ENCODE measurements at places on chromosomes 11 and 22. TPM values are rescaled to one million over a fixed set of nuclear protein-coding genes. Genes with fewer than 3 reads are reported as not detected.

OR10A2 gene
- total RNA-seq, result not detected

SMIM38 gene
- not detected for total RNA-seq

GRAMD1B gene
- total RNA-seq, result 6.8 TPM

LGR4 gene
- total RNA-seq, result 3.1 TPM

TPBGL gene
- total RNA-seq, result not detected

GRCh38 chr11:83249972-83250593 is 36.1 kb downstream of the CCDC90B start:
- peak; percentile 46 for DNase-seq

DNA sequence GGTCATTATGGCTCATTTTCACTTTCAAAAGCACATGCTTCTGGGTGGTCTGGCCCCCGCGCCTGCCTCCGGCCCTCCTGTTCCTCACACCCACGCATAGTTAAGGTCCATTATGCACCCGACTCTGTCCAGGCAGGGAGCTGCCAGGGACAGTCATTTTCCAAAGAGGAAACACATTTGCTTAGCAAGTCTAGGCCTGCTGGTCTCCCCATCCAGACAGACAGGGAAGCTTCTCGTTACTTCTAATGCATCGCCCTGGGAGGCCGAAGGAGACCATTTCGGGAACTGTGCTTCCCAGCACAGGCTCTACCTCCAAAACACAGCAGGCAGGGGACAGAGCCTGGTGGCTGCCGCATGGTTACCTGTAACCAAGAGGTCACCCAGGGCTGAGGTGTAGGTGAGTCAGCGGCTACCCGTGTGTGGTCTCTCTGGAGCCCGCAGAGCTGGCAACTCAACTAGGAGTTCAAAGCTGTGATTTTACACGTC is 87.1 kb upstream of the SHANK2 start:
- DNase-seq, result no peak

DNA sequence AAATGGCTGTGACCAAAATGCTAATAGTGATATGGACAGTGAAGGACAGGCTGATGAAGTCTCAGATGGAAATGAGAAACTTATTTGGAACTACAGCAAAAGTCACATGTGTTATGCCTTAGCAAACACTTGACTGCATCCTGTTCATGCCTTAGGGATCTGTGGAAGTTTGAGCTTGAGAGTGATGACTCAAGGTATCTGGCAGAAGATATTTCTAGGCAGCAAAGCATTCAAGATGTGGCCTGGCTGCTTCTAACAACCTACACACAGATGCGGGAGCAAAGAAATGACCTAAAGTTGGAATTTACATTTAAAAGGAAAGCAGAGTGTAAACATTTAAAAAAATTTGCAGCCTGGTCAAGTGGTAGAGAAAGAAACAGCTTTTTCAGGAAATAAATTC is 28.1 kb upstream of the CD81 start:
- no peak for DNase-seq

GRCh38 chr11:130198964-130199363 is 39.4 kb downstream of the ST14 start:
- no peak for DNase-seq

DNA sequence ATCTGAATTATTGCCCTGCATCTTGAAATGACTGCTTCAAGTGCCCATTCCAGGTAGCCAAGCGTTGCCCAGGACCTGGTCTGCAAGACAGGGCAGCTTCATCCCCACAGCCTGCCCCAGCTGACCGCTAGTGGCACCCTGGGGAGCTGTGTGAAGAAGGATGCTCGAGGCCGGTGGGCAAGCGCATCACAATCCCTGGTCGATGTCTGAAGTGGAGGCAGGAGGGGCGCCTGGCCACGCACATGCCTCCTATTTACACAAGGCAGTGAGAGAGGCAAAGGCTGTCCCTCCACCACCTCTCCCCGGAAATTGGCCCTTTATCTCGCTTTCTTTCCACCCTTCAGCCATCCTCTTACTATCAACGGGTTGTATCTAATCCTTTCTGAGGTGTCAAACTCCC is 28.1 kb upstream of the PHF21A start:
- no peak for DNase-seq
